Hematopoietic multipotent progenitor cell treated with erythropoietin and hydrocortisone succinate and interleukin-3 and kit ligand, for 6 days (in vitro differentiated cells): ENCODE measurements at places on chromosomes 5 and 9.

GRCh38 chr9:90002397-90003271, 397.8 kb downstream of the GADD45G start:
- DNase-seq, result no peak

DNA sequence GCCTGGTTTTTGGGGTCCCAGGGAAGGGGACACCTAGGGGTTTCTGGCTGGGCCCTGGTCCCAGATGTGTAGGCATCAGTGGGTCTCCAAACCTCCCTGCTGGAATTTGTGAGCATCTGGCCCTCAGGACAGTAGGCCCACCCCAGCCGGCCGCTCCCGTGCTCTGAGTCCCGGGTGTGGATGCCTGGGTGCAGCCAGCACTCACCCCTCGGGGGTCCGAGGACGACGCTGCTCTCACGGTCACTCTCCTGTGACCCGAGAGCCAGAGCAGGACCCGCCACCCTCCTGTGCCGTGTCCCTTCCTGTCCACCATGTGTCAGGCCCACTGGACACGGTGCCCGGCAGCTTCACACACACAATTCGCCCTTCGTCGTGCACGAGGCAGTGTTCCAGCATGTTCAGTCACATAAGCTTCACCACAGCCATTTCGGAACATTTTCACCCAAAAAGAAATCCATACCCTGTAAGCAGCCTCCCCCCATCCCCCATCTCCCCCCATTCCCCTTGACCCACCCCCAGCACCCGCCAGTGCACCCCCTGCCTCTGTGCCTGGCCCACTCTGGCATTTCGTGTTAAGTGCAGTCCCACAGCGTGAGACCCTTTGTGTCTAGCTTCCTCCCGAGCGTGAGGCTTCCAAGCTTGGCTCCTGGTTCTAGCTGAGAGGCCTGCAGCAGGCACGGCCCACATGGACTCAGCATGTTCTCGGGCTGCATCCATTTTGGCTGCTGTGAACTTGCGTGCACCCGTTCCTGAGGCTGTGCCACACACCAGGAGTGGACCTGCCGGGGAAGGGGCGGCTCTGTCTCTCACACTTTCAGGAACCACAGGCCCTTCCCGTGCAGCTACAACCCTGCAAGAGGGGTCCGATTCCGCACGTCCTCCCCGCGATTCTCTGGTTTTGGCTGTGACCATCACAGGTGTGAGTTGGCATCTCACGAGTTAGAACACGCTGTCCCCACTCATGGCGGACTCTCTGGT, 40.5 kb downstream of the NKD2 start:
- DNase-seq, result no peak

DNA sequence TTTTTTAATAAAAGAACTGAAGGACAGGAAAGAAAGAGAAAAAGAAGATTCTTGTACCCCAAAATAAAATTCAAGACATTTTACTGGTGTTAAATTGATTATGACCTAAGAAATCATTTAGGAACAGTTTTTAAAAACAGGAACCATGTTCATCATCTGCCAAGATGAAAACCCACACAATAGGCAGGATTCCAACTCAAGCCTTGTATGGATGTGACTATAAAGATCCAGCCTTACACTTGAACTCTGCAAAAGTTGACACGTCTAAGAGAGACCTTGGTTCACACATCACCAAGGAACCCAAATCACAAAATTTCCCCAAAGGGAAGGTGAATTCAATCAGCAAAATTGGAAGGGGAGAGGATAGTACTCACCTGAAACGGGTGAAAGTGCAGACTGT, 82.6 kb downstream of the SMIM23 start:
- DNase-seq, result no peak

GRCh38 chr9:75941066-75941465, 50.6 kb downstream of the PCSK5 start:
- DNase-seq, result no peak

GRCh38 chr5:15566306-15566705, 66.3 kb downstream of the FBXL7 start:
- DNase-seq, result no peak

- DNase-seq, result peak; percentile 41
Measured at GRCh38 chr9:93115486-93116071, 18.5 kb downstream of the NINJ1 start.

- no peak for DNase-seq
Measured at GRCh38 chr5:82466986-82467561, 188.9 kb upstream of the RPS23 start.

GRCh38 chr5:31221001-31221400, 27.5 kb downstream of the CDH6 start:
- DNase-seq, result no peak

DNA sequence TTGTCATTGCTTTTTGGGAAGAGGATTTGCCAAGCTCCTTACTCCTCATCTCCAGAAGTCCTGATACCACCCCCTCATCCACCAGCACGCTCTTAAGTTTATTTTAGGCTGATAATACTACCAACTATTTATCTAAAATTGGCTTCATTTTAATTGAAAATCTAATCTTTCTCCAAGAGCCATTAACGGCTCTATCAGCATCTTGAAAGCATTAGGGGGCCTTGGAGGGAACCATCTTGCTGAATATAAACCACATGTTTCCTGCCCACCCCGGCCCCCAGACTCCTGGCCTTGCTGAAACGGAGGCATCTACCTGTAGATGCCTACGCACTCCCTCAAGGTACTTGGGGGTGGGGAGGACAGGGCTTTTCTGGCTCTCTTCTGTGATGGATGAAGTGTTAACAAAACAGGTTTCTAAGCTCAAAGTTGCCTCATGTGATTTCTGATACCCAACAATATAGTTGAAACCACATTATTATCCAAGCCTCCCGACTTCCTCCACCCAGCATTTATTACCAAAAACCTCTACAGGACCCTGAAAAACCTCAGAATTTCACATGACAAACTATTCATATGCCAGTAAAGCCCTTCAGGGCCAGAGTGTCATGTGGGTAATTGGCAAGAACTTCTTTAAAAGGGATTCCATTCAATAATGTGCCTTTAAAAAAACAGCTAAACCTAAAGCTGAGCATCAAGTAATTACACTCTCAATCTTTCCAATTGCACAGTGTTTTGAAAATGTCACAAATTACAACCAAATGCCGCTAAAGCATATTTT, 96.7 kb downstream of the SAXO1 start:
- DNase-seq, result no peak

DNA sequence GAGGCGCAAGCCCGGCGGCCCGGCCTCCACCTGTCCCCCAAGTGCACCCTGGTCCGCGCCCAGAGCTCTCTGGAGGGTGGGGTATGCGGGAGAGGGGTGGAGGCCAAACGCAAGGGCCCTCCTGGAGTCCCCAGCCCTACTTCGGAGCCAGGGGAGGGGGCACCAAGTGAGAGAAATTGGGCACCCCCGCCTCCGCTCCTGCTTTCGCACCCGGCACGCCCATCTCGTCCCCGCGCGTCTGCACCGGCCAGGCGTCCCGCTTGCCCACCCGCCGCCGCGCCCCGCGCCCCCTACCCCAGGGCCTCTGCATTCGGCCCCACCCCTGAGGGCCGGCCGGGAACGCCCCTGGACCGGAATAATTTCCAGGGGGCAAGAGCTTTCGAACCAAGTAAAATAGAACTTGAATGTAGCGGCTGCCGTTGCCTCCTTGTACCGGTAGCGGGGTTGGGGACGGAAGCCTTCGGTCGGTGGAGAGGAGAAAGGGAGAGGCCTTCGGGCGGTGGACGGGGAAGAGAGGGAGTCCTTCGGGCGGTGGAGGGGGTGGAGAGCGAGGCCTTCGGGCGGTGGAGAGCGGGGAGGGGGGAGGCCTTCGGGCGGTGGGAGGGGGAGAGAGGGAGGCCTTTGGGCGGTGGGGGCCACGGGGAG, 694 bp upstream of the PHPT1 start:
- peak; percentile 72 for DNase-seq
